ENCODE measurements at places on chromosomes 1 and 21.
A peak's percentile ranks its signal among the peaks of the same experiment; 100 is the strongest.

DNA sequence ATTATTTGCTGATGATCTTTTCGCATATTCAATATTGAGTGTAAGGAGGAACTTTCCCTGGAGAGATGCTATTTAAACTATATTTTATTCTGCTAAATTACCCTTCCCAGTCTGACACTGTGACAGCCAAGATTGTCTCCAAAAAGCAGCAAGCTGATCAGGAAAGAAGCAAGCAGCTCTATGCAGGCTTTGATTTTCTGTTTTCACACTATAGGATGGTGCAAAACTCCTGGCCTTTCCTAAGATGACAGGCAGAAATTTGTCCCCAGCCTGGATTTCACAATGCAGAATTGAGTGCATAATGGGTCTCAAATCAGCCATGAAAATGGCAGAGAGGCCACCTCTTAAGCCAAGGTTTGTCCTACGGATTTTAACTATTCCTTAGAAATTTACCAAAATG, 1.1 kb downstream of the SGIP1 start:
- no peak for DNase-seq

DNA sequence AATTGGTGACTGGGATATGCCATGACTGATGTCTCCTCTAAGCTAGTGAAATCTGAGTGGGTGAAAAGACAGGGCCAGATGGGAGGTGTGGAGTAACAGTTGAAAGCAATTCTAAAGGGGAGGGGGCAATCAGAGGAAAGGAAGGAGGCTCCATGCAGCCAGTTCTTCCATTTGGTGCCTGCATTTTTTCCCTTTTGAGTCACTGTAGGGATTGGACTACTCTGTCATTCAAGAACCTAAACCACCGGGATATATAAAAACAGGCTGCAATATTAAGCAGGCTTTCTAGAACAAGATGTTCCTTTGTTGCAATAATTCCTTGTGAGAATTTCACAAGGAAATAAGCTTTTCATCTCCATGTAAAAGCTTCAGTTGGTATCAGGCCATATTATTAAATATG, 18.3 kb downstream of the CLIC6 start:
- DNase-seq, result no peak

GRCh38 chr1:231801042-231801585, 174.5 kb downstream of the DISC1 start:
- no peak for DNase-seq

DNA sequence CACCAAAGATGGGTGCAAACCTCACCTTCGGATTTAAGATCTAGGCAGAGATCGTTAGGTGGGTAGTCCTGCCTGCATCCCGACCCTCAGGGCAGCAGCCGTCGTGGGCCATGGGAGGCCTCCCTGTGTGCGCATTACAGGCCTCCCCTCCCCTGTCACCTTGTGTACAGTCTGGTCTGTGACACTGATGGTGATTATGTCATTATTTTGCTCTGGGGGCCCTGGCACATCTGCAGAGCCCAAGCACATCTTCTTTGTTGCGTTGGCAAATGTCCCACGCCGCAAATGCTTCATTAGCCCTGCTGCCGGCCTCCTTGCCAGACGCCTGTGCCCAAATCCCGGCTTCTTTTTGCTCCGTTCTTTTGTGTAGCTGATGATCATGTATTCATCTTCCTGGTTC, 31.7 kb downstream of the PROX1 start:
- no peak for DNase-seq

GRCh38 chr1:208203127-208203847, 40.9 kb downstream of the PLXNA2 start:
- peak; percentile 52 for DNase-seq

GRCh38 chr1:30040081-30041019, 683.0 kb downstream of the MATN1 start:
- DNase-seq, result no peak

DNA sequence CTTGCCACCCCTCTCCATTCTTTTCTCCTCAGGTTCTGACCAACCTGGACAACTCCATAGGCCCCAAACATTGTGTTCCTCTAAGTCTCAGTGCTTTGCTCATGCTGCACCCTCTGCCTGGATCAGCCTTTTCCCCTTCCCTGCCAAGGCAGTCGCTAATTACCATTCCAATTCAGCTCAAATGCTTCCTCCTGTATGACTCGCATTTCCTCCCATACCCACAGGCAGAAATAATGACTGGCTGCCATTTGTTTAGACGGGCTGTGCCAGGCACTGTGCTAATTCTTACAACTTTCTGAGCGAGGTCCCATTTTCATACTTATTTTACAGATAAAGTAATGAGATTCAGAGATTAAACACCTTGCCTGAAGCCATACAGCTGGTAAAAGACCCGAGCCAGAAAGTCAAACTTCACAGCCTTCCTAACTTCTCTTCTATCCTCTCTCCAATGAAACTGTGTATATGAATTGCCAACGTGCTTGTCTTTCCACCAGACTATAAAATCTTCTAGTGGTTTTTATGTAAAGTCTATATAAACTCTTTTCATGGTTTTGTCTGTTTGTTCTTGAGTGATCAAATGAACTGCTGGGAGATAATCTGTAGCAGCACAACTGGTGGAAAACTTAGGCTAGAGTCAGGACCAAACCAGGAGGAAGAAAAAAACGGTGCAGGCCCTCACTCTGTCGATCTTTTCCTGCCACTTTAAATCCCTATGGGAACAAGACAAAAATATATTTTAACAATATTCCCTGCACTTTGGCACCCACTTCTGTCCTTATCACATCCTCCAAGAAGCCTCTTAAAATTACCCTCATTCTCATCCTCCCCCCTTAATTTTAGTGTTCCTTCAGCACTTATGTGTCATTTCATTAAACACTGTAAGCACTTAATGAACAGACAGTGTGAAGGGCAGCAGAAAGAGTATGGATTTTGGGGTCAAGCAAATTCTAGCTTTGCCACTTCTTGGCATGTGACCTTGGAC, 33.7 kb downstream of the RAB3B start:
- DNase-seq, result peak; percentile 65

DNA sequence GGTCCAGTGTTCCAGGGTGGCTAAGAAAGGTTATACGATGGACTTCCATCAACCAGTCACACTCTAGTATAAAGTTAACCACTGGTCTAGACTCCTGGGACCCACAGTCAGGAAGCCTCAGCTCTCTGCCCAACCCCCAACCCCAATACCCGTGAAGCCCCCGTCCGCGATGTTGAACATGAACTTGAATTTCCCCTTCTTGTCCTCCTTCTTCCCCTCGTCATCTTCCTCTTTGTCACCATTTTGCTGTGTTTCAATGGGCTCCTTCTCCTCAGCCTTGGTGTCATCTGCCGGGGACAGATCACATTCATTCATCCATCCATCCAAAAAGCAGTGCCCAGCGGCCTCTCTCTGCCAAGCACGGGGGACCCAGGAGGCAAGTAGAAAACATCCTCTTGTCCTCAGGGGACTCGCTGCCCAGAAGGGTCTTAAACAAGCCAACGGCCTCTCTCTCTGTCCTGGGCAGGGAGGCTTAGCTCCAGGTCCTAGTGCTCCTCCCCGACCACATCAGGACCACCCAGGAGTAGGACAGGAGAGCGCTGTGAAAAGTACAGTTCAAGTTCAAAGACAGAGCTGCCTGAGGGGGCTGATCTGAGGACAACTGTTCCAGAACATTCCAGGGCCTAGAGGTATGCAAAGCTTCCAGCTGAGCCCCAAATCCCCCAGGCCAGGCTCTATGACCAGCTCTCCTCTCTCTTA, 66.5 kb downstream of the KCNAB2 start:
- no peak for DNase-seq

DNA sequence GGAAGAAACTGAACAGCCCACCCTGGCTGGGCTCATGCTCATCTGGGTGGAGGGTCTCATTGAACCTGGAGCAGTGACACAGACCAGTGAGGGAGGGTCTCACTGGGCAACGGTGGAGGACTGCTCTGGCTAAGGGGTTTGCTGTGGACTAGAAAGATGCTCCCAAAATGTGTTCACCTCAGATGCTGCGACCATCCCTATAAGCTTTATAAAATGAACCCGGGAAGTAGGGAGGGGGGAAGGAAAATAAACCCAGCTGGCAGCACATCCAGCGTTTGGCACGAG, 34.5 kb upstream of the LBR start:
- no peak for DNase-seq

- no peak for DNase-seq
Observed at GRCh38 chr1:20029178-20029912, 40.6 kb upstream of the PLA2G5 start.

GRCh38 chr1:51100264-51100880, 1.7 kb upstream of the C1orf185 start:
- no peak for DNase-seq

DNA sequence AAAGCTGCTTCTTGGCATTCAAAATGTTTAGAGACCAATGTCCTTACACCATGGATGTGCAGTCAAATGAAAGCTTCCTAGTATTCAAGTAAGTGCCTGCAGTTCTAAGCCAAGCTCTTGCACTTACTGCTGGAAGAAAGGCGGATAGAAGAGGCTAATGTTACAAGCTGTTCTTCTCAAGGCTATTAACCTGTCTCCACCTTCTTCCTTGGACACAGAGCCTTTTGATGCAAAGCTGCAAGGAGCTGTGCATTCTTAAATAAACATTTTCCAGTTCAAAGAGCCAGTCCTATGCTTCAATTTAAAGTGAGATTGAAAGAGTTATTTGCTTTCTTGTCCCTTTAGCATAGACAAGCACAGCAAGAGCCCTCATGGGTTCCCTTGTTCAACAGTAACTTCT, 167.9 kb upstream of the RUNX1 start:
- no peak for DNase-seq

- peak; percentile 10 for DNase-seq
Observed at GRCh38 chr1:245710961-245711903, 556.4 kb downstream of the KIF26B start.

- no peak for DNase-seq
Observed at GRCh38 chr1:202967684-202968281, 726 bp upstream of the CYB5R1 start.

GRCh38 chr21:36141513-36141925, 6.6 kb downstream of the CBR3 start:
- DNase-seq, result peak; percentile 81

GRCh38 chr1:4974981-4975685, 320.7 kb downstream of the AJAP1 start:
- no peak for DNase-seq

GRCh38 chr1:46804926-46805325, 6.1 kb downstream of the CYP4B1 start:
- DNase-seq, result no peak

DNA sequence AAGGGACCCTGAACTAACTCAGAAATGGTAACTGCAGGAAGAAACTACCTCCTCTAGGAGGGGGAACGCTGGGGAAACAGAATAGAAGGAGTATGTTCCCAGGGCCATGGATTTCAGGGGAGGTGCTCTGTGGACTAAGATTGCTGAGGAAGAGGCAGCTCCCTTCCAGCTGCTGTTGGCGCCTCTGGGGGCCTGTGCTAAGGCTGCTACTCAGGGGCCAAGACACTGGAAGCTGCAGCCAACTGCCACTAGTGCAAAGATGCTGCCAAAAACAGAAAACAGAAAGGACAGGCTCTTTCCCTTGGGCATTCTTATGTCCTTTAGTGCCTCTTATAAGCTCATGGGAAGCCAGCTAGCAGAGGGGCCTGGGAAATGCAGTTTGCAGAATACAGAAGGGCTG, 58.0 kb upstream of the SGIP1 start:
- no peak for DNase-seq

DNA sequence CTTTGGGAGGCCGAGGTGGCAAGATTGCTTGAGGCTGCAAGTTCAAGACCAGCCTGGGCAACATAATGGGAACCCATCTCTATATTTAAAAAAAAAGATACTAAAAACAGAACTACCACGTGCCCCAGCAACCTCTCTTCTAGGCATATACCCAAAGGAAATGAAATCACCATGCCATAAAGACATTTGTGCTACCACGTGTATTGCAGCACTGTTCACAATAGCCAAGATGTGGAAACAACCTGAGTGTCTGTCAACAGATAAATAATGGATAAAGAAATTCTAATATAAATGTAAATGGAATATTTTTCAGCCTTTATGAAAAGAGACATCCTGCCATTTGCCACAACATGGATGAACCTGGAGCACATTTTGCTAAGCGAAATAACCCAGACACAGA, 128.6 kb downstream of the PCNX2 start:
- no peak for DNase-seq
